Osteoblast (primary cell): ENCODE measurements at places on chromosomes 7 and 10. TPM values are rescaled to one million over a fixed set of nuclear protein-coding genes. Genes with fewer than 3 reads are reported as not detected.

DNA sequence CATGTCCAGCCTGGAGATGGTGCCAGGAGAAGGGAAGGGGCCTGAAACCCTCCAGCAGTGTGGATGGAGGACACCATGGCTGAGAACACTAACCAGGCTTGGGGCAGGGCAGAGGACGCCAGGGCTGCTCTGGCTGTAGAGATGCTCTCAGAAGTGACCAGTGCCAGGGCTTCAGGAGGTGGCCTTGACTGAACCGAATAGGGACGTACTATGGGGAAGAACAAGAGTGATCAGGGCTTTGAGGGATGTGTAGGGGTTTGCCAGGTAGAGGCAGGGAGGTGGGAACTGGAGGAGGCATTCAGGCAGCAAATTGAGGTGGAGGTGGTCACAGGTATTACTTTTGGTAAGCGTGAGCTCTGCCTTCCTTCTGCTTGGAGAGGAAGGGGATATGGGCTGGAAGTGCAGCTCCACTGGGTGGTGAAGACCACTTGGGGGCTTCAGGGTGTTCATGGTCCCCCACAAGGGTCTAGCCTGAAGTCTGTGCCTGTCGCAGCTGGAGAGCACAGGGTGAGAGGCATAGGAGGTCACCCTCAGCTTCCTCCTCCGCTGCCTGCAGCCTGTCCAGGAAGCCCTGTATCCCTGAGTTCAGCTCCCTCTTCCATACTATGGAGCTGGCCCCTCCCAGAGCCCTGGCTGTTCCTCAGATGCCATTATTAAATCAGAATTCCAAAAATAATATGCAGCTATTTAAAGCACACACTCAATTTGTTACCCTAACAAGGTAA lies 27.8 kb downstream of the ADCY1 start:
- DNase-seq: no peak

- DNase-seq: no peak
Measured at GRCh38 chr7:50710441-50711154, 72.1 kb downstream of the GRB10 start.

DNA sequence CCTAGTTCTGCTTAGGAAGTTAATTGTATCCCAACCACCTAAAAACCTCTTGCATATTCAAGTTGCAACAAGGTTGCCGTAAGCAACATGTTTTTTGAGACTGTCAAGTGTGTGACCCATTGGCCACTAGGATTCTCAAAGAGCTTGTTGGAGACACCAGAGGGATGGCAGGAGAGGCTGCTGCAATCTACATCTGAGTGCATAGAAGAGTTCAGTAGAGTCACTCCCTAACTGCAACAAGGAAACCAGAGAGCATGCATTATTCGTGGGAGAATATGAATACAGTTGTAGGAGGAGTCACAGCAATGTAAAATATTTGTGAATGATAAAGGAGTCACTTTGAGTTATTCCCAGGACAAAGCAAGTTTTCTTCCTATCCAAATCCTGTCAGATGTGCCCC lies 538.6 kb downstream of the TNS3 start:
- no peak for DNase-seq

- no peak for DNase-seq
Measured at GRCh38 chr7:50589364-50589763, 24.2 kb upstream of the DDC start.

DNA sequence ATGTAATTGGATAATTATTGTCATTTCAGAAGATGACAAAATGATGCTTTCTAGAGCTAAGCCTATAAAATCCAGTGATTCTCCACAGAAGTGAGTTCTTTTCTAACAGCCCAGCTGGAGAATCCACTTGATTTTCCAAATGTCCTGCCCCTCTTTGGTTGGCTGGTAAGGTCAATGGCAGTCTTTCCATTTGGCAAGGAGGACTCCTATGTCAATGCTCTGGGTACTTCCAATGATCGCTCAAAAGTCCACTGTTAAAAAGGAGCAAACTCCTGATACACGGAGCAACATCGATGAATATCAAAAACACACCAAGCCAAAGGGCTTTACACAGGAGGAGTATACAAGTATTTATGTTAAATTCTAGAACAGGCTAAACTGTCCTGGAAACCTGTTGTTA lies 57.8 kb downstream of the STK17A start:
- no peak for DNase-seq

DNA sequence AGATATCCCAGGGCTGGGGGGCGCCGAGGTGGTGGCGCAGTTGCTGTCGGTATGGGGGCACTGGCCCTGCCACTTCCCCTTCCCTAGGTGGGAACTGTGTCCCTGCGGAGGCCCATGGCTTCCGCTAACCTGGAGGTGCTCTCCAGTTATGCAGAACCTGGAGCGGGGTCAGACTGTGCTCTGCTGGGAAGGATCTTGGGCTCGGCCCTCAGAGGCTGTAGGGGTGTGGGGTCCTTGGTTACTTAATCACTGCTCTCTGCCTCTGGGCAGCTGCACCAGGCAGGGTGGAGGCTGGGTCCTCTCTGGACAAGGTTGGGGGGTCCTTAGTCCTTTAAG lies 2.4 kb downstream of the BRI3 start:
- DNase-seq: peak; percentile 93

GRCh38 chr7:131057794-131058070 lies 269.9 kb upstream of the MKLN1 start:
- DNase-seq: no peak

DNA sequence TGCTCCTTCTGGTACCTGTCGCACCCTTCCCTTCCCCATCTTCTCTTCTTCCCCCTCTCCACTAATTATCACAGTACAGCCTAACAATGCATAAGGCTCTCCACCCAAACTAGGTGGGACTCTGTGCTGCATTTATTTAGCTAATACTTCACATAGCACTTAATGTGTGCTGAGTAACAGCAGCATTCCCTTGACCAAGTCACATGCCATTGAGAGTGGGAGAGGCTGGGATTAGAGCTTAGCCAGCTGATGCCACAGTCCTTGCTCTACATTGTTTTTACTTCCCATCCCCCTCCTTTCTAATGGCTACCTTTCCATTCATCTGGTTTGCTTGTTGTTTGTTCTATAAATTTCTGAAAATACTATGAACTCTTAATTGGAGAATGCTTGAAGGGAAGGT lies 426.9 kb downstream of the LRMDA start:
- no peak for DNase-seq

LIPM gene
- not detected in 2 replicates for total RNA-seq

PIP gene
- total RNA-seq: not detected in 2 replicates

PRSS2 gene
- total RNA-seq: not detected in 2 replicates

ARHGAP22 gene
- total RNA-seq: 45.6 and 50.1 TPM in 2 replicates

SLC39A12 gene
- total RNA-seq: not detected in 2 replicates

OR9A4 gene
- total RNA-seq: not detected in 2 replicates
